ENCODE measurements at places on chromosomes 7 and 10.

GRCh38 chr7:137694405-137694804, 152.4 kb downstream of the DGKI start:
- DNase-seq = no peak

DNA sequence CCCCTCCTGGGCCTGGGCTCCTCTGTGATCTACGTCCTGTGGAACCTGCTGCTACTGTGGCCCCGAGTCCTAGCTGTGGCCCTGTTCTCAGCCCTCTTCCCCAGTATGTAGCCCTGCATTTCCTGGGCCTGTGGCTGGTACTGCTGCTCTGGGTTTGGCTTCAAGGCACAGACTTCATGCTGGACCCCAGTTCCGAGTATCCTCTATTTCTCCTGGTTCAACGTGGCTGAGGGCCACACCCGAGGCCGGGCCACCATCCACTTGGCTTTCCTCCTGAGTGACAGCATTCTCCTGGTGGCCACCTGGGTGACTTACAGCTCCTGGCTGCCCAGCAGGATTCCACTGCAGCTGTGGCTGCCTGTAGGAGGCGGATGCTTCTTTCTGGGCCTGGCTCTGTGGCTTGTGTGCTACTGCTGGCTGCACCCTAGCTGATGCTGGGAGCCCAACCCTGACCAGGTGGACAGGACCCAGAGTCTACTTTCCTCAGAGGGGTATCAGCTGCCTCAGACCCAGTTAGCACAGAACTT, 37.8 kb upstream of the MMD2 start:
- DNase-seq = no peak

- no peak for DNase-seq
Observed at GRCh38 chr10:132488231-132488821, 49.3 kb upstream of the INPP5A start.

DNA sequence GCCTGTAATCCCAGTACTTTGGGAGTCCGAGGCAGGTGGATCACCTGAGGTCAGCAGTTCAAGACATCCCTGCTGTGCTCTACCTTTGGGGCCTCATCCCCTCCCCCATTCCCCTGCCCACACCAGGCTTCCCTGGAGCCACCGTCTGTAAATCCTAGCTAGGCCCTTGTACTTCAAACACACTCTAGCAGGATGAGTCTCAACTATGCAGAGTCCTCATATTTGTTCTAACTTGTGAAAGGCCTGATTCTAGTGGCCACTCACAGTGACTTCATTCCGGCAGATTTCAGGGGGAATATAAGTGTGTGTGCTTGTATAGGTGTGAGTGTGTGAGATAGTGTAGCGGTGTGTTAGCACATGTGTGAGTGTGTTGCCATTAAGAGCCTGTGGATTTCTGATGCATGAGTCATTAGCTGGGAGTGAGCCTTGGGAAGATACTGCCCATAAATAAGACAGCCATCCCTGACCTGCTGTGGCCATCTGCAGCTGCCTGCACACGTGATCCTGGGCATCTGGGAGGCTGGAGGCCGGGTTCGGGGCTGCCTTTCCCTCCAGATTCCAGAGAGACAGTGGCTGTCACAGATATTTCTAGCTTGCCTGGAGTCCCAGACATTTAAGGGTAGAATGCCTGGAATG, 1.7 kb upstream of the NEURL1 start:
- no peak for DNase-seq

GRCh38 chr7:95686109-95686508, 86.2 kb upstream of the DYNC1I1 start:
- DNase-seq = no peak

- no peak for DNase-seq
Observed at GRCh38 chr10:113739031-113739430, 12.5 kb upstream of the PLEKHS1 start.

DNA sequence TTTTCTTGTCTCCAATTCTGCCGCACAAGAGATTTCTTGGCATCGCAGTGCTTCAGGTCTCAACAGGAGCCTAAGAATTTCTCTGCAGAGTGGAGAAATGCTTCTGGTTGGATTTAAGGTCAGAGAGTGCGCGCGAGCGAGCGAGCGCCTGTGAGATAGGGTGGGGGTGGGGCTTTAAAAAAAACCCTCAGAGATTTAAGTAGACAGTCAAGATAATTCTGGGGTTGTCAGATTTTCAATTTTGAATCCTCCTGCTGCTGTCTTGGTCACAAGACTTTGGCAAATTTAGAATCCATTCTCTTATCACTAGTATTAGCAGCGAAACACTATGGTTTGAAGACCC, 49.7 kb downstream of the CPEB3 start:
- no peak for DNase-seq

DNA sequence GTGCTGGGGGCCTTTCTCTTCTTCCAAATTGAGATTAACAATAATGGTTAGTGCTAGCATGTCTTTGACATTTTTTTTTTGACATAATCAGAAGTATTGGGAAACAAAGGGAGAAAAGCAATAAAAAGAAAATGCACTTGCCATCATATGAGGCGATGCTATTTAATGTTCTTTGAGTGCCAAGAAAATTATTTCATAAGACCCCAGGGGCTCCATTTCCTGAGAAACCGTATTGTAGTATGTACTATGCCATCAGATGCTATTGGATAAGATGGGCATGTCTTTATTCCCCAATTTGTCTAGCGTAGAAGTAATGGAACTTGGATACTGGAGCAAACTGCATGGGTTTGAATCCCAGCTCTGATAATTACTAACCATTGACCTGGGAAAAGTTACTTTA, 408.9 kb downstream of the ADRA2A start:
- no peak for DNase-seq

- DNase-seq = peak; percentile 35
Observed at GRCh38 chr10:47379445-47379785, 4.7 kb downstream of the ZNF488 start.

DNA sequence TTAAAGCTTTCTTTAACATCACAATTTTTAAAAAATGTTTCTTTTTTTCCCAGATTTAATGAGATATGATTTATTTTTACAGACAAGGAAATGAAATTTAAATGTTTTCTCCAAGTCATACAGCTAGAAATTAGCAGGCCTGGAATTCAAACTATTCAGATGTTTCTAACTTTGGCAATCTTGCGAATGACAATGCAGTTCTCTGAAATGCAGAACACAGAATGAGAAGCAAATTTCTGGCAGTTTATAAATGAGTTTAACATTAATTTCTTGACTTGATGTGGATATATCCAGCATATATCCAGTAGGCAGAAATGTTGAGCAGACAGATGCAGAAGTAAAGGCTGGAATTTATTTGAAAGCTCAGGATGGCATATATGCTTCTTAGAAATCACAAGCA, 227.5 kb downstream of the THSD7A start:
- no peak for DNase-seq

DNA sequence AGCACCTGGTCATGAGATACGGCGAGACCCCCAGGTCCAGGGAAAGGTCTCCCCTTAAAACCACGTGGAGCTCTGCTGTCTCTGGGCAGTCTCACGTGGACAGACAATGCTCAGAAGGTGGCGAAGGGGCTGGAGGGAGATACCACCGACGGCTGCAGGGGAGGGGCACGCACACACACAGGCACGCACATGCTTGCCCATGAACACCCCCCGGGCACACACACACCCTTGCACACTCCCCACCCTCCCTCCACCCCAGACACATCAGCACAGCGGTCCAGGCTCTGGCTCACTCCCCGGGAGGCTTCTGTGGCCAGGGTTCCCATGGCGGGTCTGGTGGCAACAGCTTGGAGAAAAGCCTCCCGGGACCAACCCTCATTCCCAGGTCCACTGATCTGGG, 52.4 kb upstream of the TNRC18 start:
- DNase-seq = no peak

- DNase-seq = no peak
Observed at GRCh38 chr10:77279207-77279606, 358.4 kb downstream of the KCNMA1 start.

GRCh38 chr10:11178606-11179515, 161.2 kb downstream of the CELF2 start:
- DNase-seq = peak; percentile 83

DNA sequence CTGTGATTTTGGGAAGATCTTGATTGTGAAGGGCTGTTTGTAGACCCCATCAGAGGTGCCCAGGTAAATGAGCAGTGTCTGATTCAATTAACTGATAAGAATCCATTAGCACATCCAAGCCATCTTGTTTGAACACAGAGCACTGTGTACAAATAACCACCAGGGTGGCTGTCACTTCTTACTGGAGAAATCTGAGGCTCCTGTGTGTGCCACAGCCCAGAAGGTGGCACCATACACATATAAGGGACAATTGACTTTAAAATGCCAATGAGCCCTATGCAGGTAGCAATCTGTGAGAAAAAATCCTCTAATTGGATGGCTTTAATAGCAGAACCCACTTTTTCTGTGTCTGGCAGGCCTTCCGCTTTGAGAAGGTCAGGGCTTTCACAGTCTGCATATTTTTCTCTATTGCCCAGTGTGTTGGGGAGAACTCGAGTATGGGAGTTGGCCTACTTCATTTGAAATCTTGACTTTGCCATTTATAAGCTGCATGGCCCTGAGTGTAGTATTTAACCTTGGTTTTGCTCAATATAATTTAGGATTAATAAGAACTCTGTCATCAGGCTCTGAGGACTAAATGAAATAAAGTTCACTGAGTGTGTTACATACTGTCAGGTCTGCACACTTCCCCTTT, 517.4 kb downstream of the CCSER2 start:
- DNase-seq = no peak

- DNase-seq = no peak
Observed at GRCh38 chr7:54242776-54243175, 299.4 kb upstream of the VSTM2A start.

DNA sequence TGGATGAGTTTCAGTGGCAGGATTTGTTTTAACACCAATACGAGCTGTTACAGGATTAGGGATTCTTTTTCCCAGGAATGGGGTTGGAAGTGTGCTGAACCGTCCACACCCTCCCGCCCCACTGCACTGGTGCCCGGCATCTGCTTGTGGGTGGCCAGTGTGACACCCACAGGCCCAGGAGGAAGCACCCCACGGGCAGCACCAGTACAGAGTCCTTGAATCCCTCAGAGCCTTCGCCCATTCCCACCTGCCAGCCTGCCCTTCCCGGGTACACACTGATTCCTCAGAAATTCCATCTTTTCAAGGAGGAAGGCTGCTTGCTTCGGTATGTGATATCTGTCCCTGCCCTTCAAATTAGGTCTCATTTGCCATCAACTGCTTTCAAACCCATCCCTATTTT, 15.4 kb downstream of the INSIG1 start:
- DNase-seq = no peak

GRCh38 chr10:85413570-85413969, 953.0 kb downstream of the GRID1 start:
- no peak for DNase-seq

GRCh38 chr7:63925262-63925625, 73.4 kb upstream of the ZNF722 start:
- DNase-seq = peak; percentile 56

DNA sequence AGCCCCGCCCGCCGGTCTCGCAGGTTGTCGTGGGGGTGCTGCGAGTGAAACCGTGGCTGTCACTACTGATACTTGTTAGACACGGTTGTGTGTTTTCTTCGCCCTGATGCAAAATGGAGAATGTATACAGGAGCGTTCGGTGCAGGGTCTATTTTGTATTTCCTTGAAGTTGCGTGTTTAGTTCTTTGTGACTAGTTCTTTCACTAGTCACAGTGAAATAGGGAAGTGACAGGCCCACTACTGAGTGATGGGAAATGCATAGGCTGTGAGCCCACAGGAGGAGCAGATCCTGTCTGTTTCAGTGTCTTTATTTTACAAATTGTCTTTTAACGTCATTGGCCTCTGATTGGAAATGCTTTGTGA, 675 bp downstream of the ABRAXAS2 start:
- no peak for DNase-seq

GRCh38 chr7:82152858-82153257, 290.7 kb downstream of the CACNA2D1 start:
- DNase-seq = no peak

- no peak for DNase-seq
Observed at GRCh38 chr10:12961416-12962205, 39.9 kb downstream of the CCDC3 start.

DNA sequence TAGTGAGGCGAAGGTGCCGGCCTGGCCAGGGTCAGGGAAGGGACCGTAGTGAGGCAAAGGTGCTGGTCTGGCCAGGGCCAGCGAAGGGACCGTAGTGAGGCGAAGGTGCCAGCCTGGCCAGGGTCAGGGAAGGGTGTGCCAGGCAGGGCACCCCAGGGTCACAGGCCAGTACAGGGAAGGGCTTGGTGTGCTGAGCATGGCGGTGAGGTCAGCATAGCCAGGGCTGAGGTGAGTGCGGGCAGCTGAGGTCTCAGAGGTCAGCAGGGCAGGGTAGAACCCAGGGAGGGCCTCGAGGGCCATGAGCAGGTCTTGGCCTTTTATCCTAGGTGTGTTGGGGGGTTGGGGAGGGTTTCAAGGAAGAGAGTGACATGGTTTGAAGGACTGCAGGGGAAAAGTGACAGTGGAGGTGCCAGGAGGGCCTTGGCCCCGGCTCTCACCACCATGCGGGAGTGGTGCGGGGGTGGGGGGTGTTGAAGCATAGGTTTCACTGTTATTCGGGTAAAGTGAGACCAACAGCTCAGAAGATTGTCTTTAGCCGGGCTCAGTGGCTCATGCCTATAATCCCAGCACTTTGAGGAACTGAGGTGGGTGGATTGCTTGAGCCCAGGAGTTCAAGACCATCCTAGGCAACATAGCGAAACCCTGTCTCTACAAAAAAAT, 93.3 kb downstream of the CHST15 start:
- no peak for DNase-seq

- no peak for DNase-seq
Observed at GRCh38 chr10:78545756-78546155, 512.1 kb downstream of the RPS24 start.

- DNase-seq = no peak
Observed at GRCh38 chr7:138354066-138354465, 106.0 kb upstream of the TRIM24 start.

GRCh38 chr7:86904949-86905834, 154.3 kb downstream of the ELAPOR2 start:
- no peak for DNase-seq

GRCh38 chr7:5351507-5352265, 68.9 kb downstream of the SLC29A4 start:
- DNase-seq = no peak

- DNase-seq = no peak
Observed at GRCh38 chr7:140196361-140197217, 19.8 kb upstream of the KDM7A start.

GRCh38 chr10:100993986-100994708, 5.5 kb upstream of the LZTS2 start:
- DNase-seq = no peak

- no peak for DNase-seq
Observed at GRCh38 chr10:13308096-13308495, 8.2 kb upstream of the PHYH start.
